Astrocyte (in vitro differentiated cells and primary cell): ENCODE measurements at places on chromosomes 4 and X.
A peak's percentile ranks its signal among the peaks of the same experiment; 100 is the strongest.

GRCh38 chrX:38313190-38313589, 14.1 kb downstream of the RPGR start:
- peak overlapping the region; percentile 37 for H3K27ac ChIP-seq
- H3K4me1 ChIP-seq, result peaks cover 9% of the 10 kb centered on the region
- DNase-seq, result peak; percentile 10
- no peaks in the 10 kb centered on the region for H3K36me3 ChIP-seq

DNA sequence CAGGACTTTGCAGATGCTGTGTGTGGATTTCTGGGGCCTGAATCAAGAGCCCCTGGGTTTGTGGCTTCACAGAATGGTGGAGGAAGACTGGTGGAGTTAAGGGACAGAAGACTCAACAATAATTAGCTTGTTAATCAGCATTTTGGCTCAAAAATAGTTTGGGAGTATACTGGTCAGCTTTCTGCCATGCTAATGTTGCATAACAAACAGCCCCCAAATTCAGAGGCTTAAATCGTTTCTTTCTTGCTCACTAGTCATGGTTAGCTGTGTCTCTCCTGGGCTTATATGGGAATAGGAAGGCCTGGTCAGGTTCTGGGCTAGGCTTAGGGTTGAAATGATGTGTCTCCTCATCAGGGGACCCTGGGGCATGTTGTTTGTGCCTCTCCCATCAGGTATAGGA, 24.4 kb downstream of the TBL1X start:
- H3K27me3 ChIP-seq, result no peaks in the 10 kb centered on the region
- H3K27ac ChIP-seq, result no peak overlapping the region
- H3K4me3 ChIP-seq, result no peak overlapping the region
- no peaks in the 10 kb centered on the region for H3K36me3 ChIP-seq

DNA sequence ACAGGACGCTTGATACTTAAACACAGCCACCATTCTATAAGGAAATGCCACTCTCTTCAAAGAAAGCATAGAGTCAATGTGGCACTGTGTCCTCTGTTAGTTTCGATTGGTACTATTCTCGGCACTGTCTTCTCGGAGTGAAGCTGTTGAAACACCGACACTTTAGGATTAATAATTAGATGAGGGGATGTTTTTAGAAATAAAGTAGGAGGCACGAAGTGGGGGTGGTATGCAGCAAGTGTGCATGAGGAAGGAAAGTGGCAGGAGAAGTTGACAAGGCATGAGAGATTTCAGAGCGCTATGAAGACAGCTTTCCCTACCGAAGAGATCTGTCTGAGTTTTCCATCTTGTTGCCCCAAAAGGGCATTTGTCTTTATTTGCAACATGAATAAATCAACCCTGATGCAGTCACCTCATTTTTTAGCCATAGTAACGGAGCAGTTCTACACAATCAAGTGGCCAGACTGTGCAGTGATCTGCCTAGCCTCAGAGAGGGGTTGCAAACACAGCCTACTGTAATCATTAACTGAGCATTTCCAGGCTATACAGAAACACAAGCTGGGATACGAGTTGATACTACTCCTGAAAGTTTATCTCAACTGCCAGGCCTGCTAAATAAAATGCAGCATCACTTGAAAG, 8.3 kb downstream of the GPRIN3 start:
- no peak overlapping the region for H3K4me3 ChIP-seq
- no peak for DNase-seq
- no peaks in the 10 kb centered on the region for H3K4me1 ChIP-seq
- H3K27ac ChIP-seq, result no peak overlapping the region
- no peaks in the 10 kb centered on the region for H3K27me3 ChIP-seq
- no peaks in the 10 kb centered on the region for H3K36me3 ChIP-seq

GRCh38 chr4:142893012-142893411, 46.9 kb upstream of the INPP4B start:
- no peak overlapping the region for H3K4me3 ChIP-seq
- no peaks in the 10 kb centered on the region for H3K4me1 ChIP-seq
- H3K27ac ChIP-seq, result no peak overlapping the region
- no peak for DNase-seq
- H3K27me3 ChIP-seq, result no peaks in the 10 kb centered on the region

- peaks cover 33% of the 10 kb centered on the region for H3K4me1 ChIP-seq
- peak; percentile 19 for DNase-seq
- H3K36me3 ChIP-seq, result no peaks in the 10 kb centered on the region
- H3K27ac ChIP-seq, result no peak overlapping the region
Measured at GRCh38 chr4:152255437-152255836, 280.5 kb downstream of the FBXW7 start.

GRCh38 chrX:72122621-72123337, 8.9 kb downstream of the RTL5 start:
- no peaks in the 10 kb centered on the region for H3K27me3 ChIP-seq
- no peak for DNase-seq
- H3K36me3 ChIP-seq, result no peaks in the 10 kb centered on the region
- no peak overlapping the region for H3K27ac ChIP-seq
- no peak overlapping the region for H3K4me3 ChIP-seq

DNA sequence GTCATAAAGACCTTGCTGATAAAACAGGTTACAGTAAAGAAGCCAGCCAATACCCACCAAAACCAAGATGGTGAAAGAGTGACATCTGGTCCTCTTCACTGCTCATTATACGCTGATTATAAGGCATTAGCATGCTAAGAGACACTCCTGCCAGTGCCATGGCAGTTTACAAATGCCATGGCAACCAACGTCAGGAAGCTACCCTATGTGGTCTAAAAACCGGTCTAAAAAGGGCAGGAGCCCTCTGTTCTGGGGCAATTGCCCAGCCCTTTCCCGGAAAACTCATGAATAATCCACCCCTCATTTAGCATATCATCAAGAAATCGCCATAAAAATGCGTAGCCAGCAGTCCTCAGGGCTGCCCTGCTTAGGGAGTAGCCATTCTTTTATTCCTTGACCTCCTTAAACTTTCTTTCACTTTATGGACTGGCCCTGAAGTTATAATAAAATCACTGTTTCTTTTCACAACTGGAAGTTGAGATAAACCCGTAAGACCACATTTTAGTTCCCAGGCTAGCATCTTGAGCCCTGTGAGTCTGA, 260.5 kb upstream of the FAT1 start:
- no peaks in the 10 kb centered on the region for H3K27me3 ChIP-seq
- no peak overlapping the region for H3K27ac ChIP-seq
- H3K4me3 ChIP-seq, result no peak overlapping the region
- peaks cover 7% of the 10 kb centered on the region for H3K4me1 ChIP-seq

DNA sequence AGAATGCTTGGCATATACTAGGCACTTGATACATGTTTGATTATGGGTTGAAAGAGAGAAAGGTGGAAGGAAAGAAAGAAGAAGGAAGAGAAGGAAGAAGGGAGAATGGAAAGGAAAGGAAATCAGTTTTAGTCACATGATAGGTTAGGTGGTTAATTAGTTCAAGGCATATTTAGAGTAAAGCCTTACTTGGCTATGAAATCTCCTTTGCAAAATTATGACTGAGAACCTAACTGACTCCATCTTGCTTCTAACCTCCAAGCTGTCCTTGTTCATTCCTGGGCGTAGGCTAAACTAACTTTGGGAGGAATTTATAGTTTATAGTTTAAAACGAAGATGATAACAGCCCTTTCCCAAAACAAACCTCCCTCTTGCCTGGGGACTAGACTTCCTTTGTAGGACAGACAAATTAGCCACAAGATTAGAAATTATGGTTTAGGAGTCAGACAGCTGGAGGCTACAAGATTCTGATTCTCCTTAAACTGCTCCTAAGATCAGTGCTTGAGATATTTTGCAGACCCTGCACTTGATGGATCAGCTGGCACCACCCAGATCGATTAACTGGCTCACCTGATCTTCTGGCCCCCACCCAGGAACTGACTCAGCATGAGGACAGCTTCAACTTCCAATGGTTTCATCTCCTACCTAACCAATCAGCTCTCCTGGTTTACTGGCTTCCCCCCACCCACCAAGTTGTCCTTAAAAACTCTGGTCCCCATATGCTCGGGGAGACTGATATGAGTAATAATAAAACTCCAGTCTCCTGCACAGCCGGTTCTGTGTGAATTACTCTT, 55.0 kb downstream of the TXK start:
- peak overlapping the region; percentile 45 for H3K27ac ChIP-seq
- DNase-seq, result no peak
- no peaks in the 10 kb centered on the region for H3K27me3 ChIP-seq
- H3K4me1 ChIP-seq, result peaks cover 23% of the 10 kb centered on the region
- no peaks in the 10 kb centered on the region for H3K36me3 ChIP-seq

DNA sequence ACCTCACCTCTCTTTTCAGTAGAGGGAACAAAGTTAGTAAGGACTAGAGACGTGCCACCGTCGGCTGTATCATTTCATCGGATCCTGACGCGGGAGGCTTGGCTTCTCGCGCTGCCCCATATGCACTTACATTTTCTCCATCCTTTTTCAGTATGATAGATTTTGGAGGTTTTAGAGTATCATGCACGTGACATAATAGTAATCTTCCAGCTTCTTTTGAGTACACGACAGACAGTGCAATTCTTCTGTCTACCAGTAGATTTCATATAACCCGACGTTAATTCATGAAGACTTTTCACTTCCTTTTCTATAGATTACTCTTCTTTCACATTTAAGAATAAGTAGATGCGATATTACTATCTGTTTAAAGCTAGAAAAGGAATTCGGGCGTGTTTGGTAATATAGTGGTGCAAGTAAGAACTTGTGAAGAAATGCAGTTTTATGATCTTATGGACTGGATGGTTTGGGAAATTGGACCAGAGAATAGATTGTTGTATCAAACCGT, 1.0 kb downstream of the CDS1 start:
- no peaks in the 10 kb centered on the region for H3K36me3 ChIP-seq
- peaks cover 8% of the 10 kb centered on the region for H3K4me1 ChIP-seq
- peak overlapping the region; percentile 62 for H3K4me3 ChIP-seq
- no peak overlapping the region for H3K27ac ChIP-seq
- peaks cover 21% of the 10 kb centered on the region for H3K27me3 ChIP-seq
- no peak for DNase-seq
